ENCODE measurements at places on chromosomes 4 and X.
A peak's percentile ranks its signal among the peaks of the same experiment; 100 is the strongest.

- no peak for DNase-seq
Observed at GRCh38 chrX:37824491-37825214, 22.7 kb downstream of the DYNLT3 start.

- DNase-seq, result no peak
Observed at GRCh38 chrX:84192006-84192405, 4.0 kb upstream of the RPS6KA6 start.

DNA sequence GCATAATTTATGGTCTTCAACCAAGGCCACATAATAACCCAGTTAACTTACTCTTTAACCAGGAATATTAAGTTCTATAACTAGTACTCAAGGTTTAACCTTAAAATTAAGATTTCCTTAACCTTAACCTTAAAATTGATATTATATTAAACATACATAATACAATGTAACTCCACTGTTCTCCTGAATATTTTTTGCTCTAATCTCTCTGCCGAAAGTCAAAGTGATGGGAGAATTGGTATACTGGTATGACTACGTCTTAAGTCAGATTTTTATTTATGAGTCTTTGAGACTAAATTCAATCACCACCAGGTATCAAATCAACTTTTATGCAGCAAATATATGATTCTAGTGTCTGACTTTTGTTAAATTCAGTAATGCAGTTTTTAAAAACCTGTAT, 22.8 kb downstream of the EREG start:
- no peak for DNase-seq

GRCh38 chr4:10099499-10100325, 16.9 kb downstream of the WDR1 start:
- no peak for DNase-seq

DNA sequence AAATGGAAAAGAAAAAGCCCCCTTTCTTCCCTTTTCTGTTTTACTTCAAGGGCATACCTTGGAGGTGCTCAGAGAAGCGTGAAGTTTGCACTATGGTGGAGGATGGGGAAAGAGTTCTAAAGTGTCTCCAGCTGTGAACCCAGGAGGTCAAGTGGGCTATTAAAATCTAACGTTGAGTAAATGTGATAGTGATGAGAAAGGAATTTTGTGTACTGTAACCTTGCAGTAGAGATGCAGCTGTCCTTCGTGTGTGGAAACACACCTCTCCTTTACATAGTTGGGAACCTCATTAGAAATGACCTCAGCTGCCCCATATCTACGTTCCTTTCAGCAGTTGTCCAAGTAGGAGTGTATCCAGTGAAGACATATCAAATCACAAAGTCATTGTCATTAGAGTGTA, 26.5 kb downstream of the ADH5 start:
- DNase-seq, result no peak

- DNase-seq, result no peak
Observed at GRCh38 chrX:129565046-129565650, 25.1 kb downstream of the OCRL start.

GRCh38 chrX:48864210-48864609, 28.8 kb upstream of the PCSK1N start:
- DNase-seq, result no peak

GRCh38 chr4:93157986-93158385, 670.6 kb upstream of the ATOH1 start:
- DNase-seq, result no peak

DNA sequence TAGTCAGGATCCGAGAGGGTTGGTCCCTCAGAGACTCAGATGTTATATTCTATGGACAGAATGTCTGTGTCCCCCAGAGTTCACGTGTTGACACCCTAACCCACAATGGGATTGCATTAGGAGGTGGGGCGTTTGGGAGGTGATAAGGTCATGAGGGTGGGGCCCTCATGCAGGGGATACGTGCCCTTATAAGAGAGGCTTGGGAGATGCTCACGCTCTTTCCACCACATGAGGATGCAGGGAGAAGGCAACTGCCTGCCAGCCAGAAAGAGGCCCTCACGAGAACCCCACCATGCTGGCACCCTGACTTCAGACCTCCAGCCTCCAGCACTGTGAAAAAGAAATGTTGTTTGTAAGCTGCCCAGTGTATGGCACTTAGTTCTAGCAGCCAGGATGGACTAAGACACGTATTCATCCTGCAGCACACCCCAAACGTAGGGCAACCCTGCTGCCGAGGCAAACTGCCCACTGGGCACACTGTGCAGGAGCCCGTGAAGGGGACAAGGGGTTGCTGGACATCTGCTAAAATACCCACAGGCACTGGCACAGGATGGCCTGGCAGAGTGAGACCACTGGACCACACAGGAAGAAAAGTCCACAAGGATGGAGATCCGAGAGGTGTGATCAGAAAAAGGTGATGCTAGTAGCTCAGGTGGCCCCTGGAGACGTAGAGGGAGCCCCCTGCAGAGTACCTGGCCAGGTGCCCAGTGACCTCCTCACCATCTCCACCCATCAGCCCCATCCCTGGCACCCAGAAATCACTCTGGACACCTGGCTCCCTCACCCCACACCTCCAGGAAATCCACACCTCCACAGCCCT, 62.7 kb downstream of the HTRA3 start:
- DNase-seq, result no peak

DNA sequence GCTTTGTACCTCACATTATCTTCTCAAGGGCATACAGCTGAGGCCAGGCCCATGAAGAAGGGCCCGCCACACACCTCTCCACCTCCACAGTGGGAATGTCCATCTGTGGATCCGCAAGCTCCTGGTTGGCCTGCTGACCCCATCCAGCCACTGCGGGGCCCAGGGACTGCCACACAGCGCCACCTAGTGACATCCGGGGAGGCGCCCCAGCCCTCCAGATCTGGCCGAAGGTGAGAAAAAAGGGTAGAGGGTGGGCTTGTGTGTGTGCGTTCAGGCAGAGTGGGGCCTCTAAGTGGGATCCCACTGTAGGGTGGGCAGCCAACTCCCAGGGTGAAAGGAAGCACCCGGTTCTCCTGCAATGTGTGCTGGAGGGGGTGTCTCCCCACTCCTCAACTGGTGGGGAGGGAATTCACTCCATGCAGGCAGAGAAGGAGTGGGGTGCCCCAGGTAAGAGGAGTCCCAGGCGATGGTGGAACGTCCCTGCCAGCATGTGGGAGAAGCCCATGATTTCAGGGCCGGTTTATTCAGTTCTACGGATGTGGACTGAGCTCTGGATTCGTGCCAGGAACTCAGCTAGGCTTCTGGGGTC, 117.3 kb downstream of the ENPP6 start:
- DNase-seq, result peak; percentile 22

DNA sequence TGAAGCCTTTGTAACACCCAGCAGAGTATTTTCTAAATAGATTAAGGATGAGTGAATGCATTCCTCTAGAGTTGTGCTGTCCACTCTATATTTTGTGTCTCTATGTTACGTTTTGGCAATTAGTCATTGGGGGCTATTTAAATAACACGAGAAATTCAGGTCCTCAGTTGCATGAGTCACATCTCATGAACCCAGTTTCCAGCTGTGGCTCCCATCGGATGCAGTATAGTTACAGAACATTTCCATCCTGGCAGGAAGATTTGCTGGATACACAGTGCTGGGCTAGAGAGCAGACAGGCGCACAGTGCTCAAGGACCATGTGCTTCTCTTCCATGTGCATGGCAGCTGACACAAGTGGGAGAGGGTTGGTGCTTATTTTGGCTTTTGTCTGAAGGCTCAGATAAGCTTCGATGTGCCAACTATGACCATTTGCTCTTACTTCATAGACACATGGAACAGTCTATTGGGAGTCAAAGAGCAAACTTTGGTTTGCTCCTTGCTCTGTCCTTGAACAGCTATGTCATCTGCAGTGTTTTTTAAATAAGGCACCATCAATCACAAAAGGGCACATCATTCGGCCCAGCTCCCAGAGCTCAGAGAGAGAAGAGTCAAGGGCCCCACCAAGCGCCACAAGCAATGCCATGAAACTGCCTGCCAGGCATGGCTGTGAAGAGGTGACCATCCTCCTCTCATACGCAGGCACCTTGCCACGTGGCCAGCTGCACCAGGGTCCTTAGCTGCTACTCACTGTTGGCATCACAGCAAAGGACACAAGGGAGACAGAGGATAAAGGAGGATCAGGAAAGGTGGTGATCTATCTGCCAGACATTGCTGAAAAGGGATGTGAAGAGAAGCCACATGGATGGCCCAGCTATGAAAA, 8.1 kb upstream of the STS start:
- DNase-seq, result no peak

- DNase-seq, result no peak
Observed at GRCh38 chr4:40194602-40195161, 2.1 kb upstream of the RHOH start.

- DNase-seq, result no peak
Observed at GRCh38 chrX:76538860-76539259, 111.3 kb downstream of the MAGEE1 start.

DNA sequence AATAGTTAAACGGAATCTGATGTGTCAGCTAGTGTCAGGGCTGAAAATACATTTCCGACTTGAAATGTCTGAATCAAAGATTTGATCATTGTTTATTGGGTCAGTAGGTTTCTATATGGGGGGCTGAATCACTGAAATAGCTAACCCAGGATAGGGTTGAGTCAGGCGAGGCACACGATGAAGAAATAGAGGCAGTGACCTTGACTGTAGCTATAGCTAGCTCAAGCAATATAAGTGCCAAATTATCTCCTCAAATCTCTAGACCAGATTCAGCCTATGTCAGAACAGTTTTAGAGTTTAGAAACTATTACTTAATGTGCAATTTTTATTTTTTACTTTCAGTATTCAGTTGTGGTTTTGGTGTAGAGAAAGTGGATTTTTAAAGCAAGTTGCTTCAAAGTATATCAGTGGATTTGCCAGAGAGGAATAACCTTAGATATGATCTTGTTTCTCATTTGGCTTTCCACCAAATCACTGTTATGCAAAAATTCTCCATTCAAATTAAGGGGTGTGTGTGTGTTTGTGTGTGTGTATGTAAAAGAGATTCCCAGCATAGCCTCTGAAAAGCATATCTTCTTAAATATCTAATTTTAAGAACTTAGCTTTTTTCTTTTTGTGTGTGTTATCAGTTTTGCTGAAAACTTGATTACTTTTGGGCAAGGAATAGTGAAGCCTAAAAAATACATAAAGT, 100.3 kb upstream of the RPL34 start:
- no peak for DNase-seq

GRCh38 chr4:38804654-38805295, at the start of gene TLR1:
TLR1 (minus strand) TSS chr4:38804791; CDS start chr4:38798831, 5,960 bp downstream.
- DNase-seq, result no peak

GRCh38 chrX:103503853-103504207, 15.5 kb downstream of the RAB40A start:
- DNase-seq, result no peak

- DNase-seq, result no peak
Observed at GRCh38 chrX:7191681-7192110, 43.7 kb upstream of the PUDP start.

GRCh38 chr4:138049355-138049754, 192.8 kb downstream of the SLC7A11 start:
- no peak for DNase-seq
